ENCODE measurements at places on chromosomes 3 and 15.

GRCh38 chr3:77038468-77038929 lies 1.4 kb upstream of the ROBO2 start:
- H3K4me3 ChIP-seq, result no peak overlapping the region
- no peaks in the 10 kb centered on the region for H3K4me1 ChIP-seq
- H3K27me3 ChIP-seq, result peaks cover 17% of the 10 kb centered on the region
- H3K36me3 ChIP-seq, result peaks cover 15% of the 10 kb centered on the region
- DNase-seq, result no peak

GRCh38 chr3:52670621-52671521 lies 14.8 kb downstream of the PBRM1 start:
- peak overlapping the region; percentile 95 for H3K27ac ChIP-seq
- peaks cover 21% of the 10 kb centered on the region for H3K36me3 ChIP-seq
- H3K4me1 ChIP-seq, result peaks cover 40% of the 10 kb centered on the region

DNA sequence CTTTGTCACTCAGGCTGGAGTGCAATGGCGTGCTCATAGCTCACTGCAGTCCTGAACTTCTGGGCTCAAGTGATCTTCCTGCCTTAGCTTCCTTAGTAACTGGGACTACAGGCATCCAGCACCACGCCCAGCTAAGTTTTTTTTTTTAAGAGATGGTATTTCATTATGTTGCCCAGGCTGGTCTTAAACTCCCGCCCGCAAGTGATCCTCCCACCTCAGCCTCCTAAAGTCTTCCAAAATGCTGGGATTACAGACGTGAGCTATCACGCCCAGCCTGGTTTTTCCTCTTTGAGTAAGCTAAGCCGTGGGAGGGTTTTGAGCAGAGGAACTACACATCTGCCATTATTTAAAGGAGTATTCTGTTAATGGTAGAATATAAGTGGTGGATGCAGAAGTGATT lies 7.4 kb upstream of the LRRFIP2 start:
- no peaks in the 10 kb centered on the region for H3K36me3 ChIP-seq
- no peak overlapping the region for H3K4me3 ChIP-seq
- no peak overlapping the region for H3K27ac ChIP-seq
- no peaks in the 10 kb centered on the region for H3K27me3 ChIP-seq

DNA sequence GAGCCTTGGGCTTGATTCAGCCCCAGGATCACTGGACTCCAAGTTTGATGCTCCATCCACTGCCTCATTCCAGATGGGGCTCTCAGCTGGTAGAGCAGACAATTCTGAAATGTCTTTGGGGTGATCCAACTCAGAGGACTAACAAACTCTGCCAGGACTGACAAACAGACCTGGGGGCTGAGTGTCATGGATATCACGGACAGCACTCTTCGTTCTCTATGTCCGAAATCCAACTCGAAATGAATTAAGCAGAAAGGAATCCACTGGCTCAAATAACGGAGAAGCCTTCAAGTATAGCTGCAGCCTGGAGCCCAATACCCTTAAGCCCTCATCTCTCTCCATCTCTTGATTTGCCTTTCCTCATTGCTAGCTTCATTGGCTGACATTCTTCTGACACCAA lies 14.2 kb downstream of the SLC38A3 start:
- DNase-seq, result no peak
- no peak overlapping the region for H3K27ac ChIP-seq
- H3K4me1 ChIP-seq, result no peaks in the 10 kb centered on the region
- no peak overlapping the region for H3K4me3 ChIP-seq
- no peaks in the 10 kb centered on the region for H3K27me3 ChIP-seq

GRCh38 chr3:13507247-13507569 lies 27.1 kb downstream of the HDAC11 start:
- no peaks in the 10 kb centered on the region for H3K4me1 ChIP-seq
- DNase-seq, result no peak
- H3K4me3 ChIP-seq, result no peak overlapping the region

DNA sequence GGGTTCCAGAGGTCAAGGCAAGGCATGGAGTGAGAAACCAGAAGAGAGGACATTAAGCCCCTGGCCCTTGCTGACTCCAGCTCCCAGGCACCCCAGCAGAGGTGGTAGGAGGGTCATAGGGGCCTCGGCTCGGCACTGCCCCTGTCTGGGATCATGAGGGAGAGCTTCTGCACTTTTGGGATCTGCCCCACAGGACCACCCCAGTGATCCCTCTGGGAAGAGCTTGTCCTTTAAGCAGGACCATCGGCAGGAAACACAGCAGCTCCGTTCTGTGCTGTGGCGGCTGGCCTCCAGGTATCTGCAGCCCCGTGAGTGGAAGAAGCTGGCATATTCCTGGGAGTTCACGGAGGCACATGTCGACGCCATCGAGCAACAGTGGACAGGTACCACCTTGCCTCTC lies 35.5 kb downstream of the ANKDD1A start:
- no peak overlapping the region for H3K27ac ChIP-seq
- no peaks in the 10 kb centered on the region for H3K27me3 ChIP-seq
- no peak for DNase-seq
- H3K4me3 ChIP-seq, result no peak overlapping the region
- no peaks in the 10 kb centered on the region for H3K4me1 ChIP-seq

All from natural killer cell treated with Interleukin-12 subunit alpha and Interleukin-12 subunit beta and Interleukin-15 and Interleukin-18, amount 100 ng/mL, for 72 hours (primary cell).